ENCODE measurements at places on chromosomes 2 and 18.

GRCh38 chr2:13001408-13001807 lies 284.7 kb downstream of the TRIB2 start:
- no peak for DNase-seq

DNA sequence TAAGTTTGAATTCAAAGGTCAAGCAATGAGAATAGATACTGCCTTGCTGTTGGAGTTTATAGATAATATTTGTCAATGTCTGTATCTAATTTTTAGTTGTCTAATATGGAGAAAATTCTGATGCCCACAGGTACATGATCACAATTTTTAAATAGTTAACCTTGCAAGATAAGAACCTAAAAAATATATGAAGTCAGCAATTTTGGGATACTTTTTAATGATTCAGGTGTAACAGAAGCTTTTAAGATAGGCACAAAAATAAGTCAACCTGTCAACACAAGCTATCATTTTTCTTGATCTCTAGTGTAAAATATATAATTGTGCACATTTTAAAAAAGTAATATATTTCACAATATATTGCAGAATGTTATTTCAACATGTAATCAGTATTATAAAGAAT lies 92.5 kb upstream of the IL1R2 start:
- no peak for DNase-seq

DNA sequence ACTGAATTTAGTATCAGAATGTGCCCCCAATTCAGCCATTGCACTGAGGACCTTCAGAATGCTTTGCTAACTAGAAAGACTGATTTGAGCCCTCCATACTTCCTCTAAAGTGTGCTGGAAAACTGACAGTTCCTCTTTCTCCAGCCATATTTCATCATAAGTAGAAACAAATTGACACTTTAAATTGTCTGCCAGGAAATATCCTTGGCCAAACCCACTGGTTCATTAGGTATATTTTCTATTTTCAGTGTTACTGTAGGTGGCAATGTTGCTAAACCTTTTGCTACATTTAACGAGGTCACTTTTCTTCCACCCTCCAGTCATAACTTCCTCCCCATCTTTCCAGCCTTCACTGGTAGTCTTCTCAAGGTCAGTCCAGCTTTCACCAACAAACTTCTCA lies 21.5 kb downstream of the SP5 start:
- no peak for DNase-seq

- DNase-seq = no peak
Measured at GRCh38 chr2:64727843-64728463, 74.2 kb upstream of the SERTAD2 start.

- no peak for DNase-seq
Measured at GRCh38 chr2:3483227-3483985, 35.9 kb downstream of the ADI1 start.

- no peak for DNase-seq
Measured at GRCh38 chr2:78147466-78147865, 625.3 kb upstream of the LRRTM4 start.

DNA sequence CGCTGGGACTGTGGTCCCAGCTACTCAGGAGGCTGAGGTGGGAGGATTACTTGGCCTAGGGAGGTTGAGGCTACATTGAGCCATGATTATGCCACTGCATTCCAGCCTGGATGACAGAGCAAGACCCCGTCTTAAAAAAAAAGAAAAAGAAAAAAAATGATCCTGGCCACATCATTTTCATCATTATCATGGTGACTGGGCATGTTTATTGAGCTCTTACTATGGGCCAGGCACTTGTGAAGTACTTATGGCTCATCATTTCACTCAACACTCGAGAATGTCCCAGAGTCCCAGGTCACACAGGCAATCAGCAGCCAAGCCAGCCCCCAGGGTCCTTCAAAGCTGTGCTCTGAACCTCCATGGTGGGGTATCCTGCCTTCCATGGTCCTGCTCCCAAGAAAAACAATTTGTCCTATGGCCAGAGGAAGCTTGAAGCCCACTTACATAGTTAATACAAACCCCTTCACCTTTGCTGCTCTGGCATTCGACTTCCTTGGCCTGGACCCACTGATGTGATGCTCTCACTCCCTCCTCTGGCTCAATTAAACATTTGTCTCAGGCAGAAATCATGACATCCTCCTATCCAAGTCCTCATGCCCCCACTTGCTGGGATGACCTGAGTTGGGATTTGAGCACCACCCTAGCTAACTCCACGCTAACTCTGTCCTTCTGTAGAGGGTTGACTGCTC lies 3.8 kb upstream of the CNNM4 start:
- no peak for DNase-seq

DNA sequence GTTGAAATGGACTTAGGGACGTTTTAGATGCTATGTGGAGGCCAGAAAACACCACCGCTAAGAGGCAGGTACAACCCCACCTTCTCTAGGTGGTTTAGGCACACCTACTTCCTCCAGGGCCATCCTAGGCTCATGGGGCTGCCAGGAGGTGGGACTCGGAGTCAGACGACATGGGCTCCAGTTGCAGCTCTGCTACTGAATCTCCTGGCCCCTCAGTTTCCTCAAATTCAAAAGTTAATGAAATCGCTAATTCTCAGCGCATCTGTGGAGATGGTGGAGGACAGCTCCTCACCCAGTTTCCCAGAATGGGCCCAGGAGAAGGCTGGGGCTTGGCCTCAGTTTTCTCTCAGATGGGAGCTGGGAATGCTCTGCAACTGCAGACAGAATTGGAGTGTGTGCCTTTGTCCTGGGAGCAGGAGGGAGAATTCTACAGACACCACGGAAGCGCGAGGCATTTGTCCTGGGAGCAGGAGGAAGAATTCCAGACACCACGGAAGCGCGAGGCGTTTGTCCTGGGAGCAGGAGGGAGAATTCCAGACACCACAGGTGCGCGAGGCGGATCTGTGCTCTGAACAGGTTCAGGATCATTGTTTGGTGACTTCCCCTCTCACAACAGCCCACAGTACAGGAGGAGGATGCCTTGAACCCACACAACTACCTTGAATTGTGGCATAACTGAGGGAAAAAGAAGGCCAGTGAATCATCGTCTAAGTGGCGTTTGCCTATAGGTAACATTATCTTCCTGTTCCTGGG lies 103.7 kb upstream of the PXDN start:
- no peak for DNase-seq

DNA sequence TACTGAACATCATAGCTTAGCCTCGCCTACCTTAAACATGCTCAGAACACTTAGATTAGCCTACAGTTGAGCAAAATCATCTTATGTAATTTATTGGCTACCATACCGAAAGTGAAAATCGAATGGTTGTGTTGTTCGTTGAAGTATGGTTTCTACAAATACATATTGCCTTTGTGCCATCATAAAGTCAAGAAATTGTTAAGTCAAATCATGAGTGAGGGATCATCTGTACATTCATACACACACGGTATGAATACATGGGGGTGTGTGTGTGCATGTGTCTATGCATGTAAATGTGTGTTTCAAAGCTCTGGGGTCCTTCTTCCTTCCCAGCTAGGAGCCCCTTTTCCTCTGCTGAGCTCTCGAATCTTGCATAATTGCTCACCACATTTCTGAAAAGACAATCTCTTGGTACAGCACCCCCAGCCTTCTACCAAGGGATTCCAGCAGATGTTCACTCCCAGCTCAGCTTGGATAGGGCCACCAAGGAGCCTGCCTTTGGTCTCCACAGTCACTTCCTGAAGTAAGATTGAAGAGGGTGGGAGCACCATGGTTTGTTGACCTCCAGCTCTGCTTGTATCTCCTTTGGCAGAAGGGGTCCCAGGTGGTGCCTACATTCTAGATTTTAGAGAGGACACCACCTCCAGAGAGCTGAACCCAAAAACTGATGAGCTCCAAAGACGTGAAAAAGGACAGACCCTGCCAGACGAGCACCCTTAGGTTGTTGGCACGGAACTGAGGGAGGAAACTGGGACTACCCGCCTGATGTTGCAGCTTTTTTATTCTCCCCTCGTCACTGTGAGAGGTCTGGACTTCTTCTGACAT lies 33.2 kb upstream of the CYP1B1 start:
- no peak for DNase-seq

- no peak for DNase-seq
Measured at GRCh38 chr2:206635015-206635414, 7.3 kb upstream of the FAM237A start.

DNA sequence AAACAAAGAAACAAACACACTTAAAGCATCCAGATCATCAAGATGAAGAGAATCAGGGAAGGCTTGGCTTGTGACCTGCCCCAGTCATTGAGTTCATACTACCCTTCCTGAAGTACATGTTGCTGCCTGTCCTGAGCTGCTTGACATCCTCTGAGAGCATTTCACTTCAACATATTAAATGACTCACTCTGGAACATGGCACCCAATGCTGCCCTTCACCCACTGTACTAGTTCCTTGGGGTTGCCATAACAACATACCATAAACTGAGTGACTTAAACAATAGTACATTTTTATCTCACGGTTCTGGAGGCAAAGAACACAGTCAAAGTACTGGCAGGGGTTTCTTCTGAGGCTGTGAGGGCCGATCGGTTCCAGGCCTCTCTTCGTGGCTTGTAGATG lies 371.3 kb downstream of the RNF144A start:
- DNase-seq = no peak

DNA sequence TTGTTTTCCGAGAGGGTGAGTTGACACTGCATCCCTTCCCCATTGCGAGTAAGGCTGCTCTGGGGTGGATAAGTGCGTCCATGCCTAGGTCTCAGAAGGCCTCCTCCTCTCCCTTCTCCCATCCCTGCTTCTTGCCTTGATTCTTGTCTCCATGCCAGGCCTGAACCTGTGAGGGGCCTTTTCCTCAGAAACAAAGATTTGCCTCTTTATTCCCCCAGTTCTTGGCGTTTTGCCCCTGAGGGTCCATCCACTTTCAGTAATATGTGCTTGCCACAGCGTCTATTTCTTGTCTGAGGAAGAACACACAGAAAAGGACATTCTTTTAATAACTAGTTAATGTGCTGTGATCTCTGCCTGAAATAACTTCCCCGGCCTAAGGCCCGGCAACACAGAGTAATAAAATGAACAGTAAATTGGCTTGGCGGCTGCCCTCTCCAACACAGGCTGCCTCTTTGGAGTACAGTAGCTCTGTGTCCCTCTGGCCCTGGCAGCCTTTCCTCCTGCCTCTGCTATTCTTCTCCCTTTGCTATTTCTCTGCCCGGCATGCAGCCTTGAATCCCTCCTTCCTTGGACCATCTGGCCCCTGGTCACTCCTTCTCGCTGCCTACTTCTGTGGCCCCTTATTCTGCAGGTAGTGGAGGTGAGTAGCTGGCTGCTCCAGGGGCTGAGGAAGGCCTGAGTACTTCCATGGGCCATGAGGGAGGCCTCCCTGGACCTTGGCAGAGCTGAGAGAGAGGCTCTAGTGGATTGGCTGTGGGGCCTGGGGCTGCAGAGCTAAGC lies 4.4 kb downstream of the EHD3 start:
- DNase-seq = no peak

DNA sequence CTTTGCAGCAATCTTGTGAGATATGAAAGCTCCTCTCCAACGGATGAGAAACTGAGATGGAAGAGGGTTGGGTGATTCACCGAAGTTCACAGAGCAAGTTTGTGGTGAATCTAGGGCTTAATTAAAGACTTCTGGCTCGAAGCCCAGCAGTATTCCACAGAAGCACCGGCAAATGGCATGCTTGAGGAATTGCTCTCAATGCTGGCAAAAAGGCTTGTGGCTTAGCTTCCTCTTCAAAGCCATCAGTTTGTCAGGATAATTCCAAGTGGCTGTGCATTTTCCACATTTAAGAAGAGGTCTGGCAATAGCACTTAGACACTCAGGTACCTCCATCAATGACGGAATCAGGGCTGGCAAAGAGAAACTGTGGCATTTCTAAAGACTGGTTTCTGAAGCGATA lies 98.7 kb upstream of the SLC66A3 start:
- no peak for DNase-seq

GRCh38 chr18:77191071-77191751 lies 58.4 kb upstream of the GALR1 start:
- DNase-seq = no peak
